ENCODE measurements at places on chromosomes 2 and 18.
A peak's percentile ranks its signal among the peaks of the same experiment; 100 is the strongest.

GRCh38 chr2:55013936-55014335 lies 36.3 kb downstream of the RTN4 start:
- DNase-seq = no peak

GRCh38 chr2:65025453-65026123 lies 30.6 kb upstream of the CEP68 start:
- no peak for DNase-seq

- no peak for DNase-seq
Observed at GRCh38 chr2:54387059-54387991, 68.8 kb upstream of the SPTBN1 start.

GRCh38 chr2:126719833-126720351 lies 63.9 kb downstream of the GYPC start:
- no peak for DNase-seq

GRCh38 chr2:168212866-168213265 lies 34.5 kb downstream of the STK39 start:
- no peak for DNase-seq

DNA sequence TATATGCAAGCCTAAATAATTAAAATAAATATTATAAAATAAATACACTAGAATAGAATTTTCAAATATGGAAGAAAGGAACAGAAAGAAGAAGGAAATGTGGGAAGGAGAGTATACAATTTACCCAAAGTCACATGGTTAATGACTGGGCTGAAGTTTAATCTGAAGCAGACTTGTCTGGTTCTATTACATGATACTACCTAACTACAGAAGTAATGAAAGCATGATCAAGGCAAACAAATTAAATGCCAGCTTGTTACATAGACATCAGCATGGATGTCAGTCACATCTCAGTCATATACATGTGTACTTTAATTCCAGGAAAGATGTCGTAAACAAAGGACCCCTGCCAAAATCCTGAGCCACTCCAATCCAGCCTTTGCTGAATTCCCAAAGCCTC lies 1060.8 kb downstream of the CNTNAP5 start:
- no peak for DNase-seq

GRCh38 chr2:2650608-2651375 lies 319.7 kb upstream of the MYT1L start:
- DNase-seq = no peak

DNA sequence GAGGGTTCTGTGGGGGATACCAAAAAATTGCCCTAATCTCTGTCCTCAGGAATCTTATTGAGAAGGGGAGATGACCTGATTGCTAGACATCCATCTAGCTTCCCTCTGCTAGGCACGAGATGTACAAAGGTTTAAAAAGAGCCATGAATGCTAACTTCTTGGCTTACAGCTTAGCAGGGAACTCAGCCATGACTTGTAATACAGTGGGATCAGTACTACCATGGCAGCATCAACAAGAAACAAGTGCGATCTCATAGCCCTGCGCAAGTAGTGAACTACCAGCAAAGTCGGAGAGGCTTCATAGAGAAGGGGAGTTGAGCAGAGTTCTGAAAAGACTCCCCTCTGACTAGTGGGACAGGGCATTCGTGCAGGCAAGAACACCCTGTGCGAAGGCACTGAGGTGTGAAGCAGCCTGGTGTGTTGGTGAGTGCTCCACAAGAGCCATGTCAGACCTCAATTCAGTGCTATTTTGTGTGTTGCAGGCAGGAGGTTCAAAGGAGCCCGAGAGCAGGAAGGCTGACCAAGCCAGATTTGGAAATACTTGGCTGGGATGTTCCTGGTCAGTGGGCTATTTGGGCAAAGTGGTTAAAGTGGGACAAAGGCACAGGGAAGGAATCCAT lies 130.0 kb downstream of the FMNL2 start:
- DNase-seq = no peak

DNA sequence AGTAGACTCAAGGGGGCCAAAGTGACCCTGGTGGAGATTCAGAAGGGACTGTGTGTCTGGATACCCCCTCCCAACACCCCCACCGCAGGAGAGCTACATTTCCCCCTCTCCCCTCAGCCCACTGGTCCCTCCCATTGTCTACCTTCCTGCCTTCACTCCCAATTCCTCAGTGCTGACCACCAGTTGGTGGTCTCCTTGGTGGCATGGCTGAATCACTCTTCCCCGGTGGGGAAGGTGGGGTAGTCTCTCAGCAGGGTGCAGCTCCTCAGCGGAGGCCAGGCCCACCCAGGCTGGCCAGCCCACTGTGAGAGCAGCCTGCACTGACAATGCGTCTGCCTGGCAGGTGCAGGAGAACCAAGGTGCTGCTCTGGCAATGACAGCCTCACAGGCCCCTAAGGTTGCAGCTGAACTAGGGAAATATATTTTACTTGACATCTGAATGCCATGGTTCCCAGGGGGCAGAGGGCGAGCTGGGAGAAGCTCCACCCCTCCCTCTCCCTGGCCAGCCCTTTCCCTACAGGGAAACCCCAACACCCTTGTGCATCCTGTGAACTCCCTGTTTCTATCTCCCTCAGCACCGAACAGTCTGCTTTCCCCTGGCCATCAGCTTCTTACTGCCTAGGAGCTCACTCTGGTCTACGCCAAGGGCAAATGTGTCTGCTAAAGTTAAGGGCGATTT lies 62.6 kb upstream of the PAX8 start:
- DNase-seq = no peak

DNA sequence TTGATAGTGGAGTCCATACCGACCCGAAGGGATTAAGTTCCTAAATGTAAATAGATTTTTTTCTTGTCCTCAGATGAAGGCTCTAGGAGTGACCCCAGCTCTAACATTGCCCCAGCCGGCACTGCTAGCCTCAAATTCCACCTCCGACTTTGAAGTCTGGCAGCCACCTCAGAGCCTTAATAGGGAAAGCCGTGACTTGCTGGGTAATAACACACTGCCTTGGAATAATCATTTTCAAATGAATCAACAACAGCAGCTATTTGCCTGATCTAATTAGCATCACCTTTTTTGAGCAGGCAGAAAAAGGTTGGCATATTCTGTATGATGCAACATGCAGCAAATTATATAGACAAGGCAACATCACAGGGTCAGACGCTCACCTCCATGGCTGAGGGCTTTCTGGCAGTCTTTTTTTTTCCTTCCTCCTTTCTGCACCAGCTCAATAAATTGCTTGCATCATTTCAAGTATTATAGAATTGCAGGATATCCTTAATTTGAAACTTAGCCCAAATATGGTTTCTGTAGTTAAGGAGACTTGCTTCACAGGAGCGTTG lies 276.5 kb upstream of the ATP5MC3 start:
- no peak for DNase-seq

DNA sequence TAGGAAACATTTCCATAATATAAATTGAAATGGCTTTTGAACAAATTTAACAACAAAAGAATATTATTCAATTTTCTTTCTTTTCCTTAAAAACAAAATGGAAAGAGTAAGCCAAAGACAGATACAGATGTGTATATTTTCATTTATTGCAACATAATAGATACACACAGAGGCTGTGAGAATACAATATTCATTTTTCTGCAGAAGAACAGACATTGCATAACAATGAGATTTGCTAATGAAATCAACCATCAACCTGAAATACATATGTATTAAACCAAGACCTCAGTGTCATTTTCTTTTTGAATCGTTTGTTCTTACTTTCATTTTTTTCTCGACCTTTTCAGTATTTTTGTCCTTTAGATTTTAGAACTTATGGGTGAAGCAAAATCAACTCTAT lies 95.1 kb downstream of the BAZ2B start:
- no peak for DNase-seq

DNA sequence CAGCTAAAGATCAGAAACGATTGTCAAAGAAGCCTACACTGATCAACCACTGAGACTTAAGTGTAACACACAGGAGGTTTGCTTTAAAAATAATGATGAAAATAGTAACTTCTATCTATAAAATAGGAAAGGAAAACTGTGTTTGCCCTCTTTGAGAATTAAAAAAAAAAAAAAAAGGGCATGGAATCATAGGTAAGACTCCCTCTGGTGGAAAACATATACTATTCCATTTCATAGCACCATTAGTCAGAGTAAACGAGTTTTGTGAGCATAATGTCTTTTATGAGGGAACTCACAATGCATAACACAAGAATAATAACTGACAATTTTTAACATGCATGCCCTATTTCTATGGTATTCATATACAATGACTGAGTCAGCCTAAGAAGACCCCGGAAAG lies 36.3 kb downstream of the SLC35F5 start:
- DNase-seq = no peak

- DNase-seq = no peak
Observed at GRCh38 chr2:86213056-86213455, 13.8 kb downstream of the MRPL35 start.

DNA sequence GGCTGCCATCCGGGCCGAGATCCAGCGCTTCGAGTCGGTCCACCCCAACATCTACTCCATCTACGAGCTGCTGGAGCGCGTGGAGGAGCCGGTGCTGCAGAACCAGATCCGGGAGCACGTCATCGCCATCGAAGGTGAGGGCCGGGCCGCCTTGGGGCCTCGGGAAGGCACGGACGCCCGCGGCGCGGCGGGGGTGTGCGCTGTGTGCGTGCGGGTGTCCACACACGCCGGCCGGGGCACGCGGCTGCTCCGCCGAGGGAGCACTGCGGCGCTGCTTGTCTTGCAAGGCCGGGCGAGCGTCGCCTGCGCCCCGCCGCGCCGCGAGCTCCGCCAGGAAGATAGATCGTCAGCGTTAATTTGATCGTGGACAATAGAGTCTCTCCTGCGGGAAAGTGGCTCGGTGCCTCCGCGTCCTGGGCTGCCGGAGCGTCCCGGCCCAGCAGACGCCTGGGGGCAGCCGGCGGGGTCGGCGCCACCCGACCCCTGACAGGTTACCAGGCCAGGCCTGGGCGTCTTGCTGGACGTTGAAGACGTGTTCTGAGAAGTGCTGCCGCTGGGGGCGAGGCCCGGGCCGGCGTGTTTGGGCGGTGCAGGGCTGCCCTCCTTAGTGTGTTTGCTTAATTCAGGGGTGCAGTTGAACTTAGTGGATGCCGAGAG lies 1.0 kb downstream of the AGAP1 start:
- peak; percentile 16 for DNase-seq

GRCh38 chr2:204706939-204707338 lies 161.7 kb downstream of the PARD3B start:
- no peak for DNase-seq

DNA sequence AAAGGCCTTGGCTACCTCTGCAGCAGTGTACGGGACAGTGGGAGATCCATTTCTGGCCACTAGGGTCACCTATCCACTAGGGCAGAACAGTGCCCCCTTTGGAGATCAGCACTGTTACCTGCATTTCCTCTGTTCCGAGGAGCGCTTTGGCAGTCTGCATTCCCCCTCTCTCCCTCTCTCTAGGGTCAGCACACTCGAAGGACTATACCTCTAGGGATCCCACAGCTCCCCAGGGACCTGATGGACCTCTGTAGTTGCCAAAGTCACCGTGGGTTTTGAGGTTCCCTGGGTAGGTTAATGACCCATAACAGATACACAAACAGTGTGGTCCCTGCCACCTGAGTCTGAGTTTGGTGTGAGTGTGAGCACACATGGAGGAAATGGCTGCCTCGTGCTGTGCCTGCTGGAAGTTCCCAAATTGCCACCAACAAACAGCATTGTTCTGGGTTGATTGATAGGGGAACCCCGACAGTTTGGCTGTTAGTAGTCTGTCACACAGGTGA lies 99.8 kb upstream of the VWC2L start:
- DNase-seq = no peak
